ENCODE measurements at places on chromosomes 12 and 14. TPM values are rescaled to one million over a fixed set of nuclear protein-coding genes. Genes with fewer than 3 reads are reported as not detected.

DNA sequence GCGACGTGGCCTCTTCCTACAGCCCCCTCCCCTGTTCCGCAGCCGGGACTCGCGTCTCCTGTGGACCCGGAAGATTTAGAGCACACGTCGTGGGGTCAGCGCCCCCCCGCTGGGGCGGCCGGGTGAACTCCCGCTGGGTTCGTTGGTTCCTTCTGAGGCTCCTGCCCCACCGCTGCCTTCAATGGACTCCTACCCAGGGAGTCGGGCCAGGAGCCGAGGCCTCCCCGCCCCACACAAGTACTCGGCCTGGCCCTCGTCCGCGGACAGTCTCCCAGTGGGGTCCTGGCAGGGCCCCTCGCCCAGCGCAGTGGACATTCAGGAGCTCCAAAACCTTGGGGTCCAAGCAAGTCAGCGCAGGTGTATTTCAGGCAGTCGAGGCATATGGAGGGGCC, 1.2 kb downstream of the MMP17 start:
- peak overlapping the region; percentile 34 for H3K4me3 ChIP-seq
- H3K27me3 ChIP-seq, result peaks cover 6% of the 10 kb centered on the region
- DNase-seq, result no peak
- H3K4me1 ChIP-seq, result peaks cover 12% of the 10 kb centered on the region
- no peaks in the 10 kb centered on the region for H3K36me3 ChIP-seq

The PLEKHH1 gene
- total RNA-seq, result 0.35 TPM

The CIROP gene
- not detected for total RNA-seq

The C14orf132 gene
- 7.6 TPM for total RNA-seq

Data from endothelial cell of umbilical vein (primary cell).